ENCODE measurements at places on chromosomes 2 and 18. TPM values are rescaled to one million over a fixed set of nuclear protein-coding genes. Genes with fewer than 3 reads are reported as not detected.

- H3K27me3 ChIP-seq, result no peaks in the 10 kb centered on the region
- H3K36me3 ChIP-seq, result no peaks in the 10 kb centered on the region
- DNase-seq, result peak; percentile 89
- no peak overlapping the region for H3K4me3 ChIP-seq
- no peaks in the 10 kb centered on the region for H3K4me1 ChIP-seq
Observed at GRCh38 chr2:168348076-168348475, 100.7 kb upstream of the STK39 start.

DNA sequence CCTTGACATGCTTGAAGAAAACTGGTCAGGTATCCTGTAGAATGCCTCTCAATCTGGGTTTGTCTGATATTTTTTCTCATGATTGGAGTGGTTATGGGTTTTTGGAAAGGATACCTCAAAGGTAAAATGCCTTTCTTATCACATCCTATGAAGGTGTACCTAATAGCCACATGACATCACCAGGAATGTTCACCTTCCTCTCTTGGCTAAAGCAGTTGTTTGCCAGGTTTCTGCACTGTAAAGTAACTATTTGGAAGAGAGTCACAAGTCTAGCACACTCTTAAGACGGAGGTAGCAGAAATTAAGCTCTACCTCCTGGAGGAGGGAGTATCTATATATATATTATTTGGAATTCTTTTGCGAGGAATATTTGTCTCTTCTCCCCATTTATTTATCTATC is 17.9 kb upstream of the MIB1 start:
- H3K27me3 ChIP-seq, result no peaks in the 10 kb centered on the region
- DNase-seq, result no peak
- no peaks in the 10 kb centered on the region for H3K4me1 ChIP-seq
- H3K36me3 ChIP-seq, result no peaks in the 10 kb centered on the region
- H3K4me3 ChIP-seq, result no peak overlapping the region
- H3K27ac ChIP-seq, result no peak overlapping the region

GRCh38 chr2:106972782-106973181 is 86.8 kb upstream of the ST6GAL2 start:
- no peak for DNase-seq
- H3K4me3 ChIP-seq, result no peak overlapping the region
- no peaks in the 10 kb centered on the region for H3K27me3 ChIP-seq
- no peaks in the 10 kb centered on the region for H3K36me3 ChIP-seq

ZSWIM2 gene
- total RNA-seq, result not detected

ALPP gene
- total RNA-seq, result not detected

Data from endodermal cell (in vitro differentiated cells).